Naive thymus-derived CD4-positive, alpha-beta T cell (primary cell): ENCODE measurements at places on chromosomes 16 and 17. TPM values are rescaled to one million over a fixed set of nuclear protein-coding genes. Genes with fewer than 3 reads are reported as not detected.

GRCh38 chr16:87840271-87840978 lies 28.9 kb downstream of the SLC7A5 start:
- no peak for DNase-seq

GRCh38 chr16:85969159-85969558 lies 70.2 kb downstream of the IRF8 start:
- no peak for DNase-seq

- DNase-seq, result no peak
These were observed 83.4 kb downstream of the FOXL1 start for GRCh38 chr16:86661706-86662105.

Gene ACBD4
- total RNA-seq, result 59.5 TPM

DNA sequence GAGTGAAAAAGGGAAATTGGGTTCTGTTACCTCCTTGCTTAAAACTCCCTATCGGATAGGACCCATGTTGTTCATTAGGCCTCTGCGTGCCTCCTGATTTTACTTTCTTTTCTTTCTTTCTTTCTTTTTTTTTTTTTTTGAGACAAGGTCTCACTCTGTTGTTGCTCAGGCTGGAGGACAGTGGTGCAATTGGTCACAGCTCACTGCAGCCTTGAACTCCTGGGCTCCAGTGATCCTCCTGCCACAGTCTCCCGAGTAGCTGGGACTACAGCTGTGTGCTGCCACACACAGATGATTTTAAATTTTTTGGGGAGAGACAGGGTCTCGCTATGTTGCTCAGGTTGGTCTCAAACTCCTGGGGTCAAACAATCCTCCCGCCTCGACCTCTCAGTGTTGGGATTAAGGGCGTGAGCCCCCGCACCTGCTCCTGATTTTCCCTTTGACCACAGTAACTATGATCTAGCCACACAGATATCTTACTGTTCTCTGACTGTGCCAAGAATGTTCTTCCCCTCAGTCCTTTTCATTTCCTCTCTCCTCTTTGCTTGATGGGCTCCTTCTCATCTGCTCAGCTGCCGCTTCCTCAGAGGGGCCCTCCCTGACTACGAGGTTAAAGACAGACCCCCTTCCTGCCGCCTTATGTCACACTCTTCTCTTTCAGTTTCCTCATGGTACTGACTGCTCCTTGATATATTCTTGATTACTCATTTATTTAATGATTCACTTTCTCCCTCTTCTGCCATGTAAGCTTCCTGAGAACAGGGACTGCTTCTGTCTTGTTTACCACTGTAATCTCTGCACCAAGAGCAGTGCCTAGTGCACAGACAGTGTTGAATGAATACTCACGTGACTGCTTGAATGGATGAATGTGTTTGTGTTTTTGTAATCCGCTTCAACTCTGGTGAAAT lies 44.3 kb downstream of the LCMT1 start:
- no peak for DNase-seq

DNA sequence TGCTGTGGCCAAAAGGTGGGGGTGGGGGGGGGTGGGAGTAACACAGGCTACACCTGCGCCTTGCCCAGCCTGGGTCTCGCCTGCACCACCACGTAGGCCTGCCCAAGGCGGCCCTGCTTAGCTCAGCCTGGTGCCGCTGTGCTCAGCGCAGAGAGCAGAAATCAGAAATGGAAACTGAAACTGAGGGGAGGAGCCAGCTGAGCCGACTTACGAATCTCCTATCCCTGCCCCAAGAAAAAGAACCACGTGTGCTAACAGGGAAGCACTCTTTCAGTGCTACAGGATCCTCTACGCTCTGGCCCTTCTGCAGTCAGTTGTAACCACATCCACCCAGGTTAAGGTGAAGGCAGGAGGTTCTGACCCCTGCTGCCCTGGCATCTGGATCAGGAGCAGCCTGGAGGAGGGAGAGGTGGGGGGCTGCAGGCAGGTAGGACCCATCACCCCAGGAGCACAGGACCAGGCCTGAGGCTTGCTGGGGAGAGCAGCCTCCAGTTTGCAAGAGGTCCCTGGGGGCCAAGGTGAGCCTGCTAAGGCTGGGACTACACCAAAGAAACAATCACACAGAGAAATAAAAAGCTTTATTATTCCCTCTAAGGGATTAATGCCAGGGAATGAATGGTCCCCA lies at the start of gene DHX58:
Gene DHX58 (minus strand): TSS at position 163 of the 625 bp plus-strand sequence. CDS start 822 bp downstream, outside the sequence.
- DNase-seq, result peak; percentile 47

DNA sequence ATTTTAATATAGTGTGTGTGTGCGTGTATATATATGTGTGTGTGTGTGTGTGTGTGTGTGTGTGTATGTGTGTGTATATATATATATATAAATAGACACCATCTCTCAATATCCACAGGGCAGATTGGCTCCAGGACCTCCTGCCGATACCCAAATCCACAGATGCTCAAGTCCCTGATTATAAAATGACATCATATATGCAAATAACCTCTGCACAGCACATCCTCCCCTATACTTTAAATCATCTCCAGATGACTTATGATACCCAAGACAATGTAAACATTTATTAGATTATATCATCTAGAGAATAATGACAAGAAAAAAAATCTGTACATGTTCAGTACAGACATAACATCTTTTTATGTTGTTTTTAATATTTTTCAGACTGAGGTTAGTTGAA lies 7.8 kb downstream of the DUSP3 start:
- DNase-seq, result no peak
